Amygdala (tissue), 56 donors: ENCODE measurements at places on chromosomes 4 and X.

DNA sequence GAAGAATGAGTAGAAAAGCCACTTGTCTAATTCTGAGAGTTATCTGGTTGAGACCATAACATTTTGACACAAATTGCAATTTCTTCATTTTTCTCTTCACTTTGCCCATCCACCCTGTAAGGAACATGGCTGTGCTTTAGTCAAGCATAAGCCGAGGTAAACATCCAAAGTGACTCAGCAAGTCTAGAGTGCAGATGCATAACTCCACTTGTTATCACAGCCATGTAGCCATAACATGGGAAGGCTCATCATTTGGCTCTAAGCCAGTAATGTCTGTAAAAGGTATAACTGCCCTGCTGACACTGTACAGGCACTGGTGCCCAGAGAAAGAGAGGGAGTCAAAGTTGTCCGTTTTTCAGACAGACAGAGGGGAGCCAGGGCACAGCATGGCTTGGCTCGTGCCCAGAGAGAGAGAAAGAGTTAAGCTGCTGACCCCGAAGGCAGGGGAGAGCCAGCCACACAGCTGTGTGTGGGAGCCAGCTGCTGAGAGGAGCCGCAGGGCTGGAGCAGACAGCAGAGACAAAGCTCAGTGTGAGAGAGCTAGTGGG, 76.9 kb upstream of the EXOC1L start:
- DNase-seq = no peak

GRCh38 chr4:150886597-150886996, 128.5 kb downstream of the LRBA start:
- DNase-seq = no peak

GRCh38 chr4:142292231-142292630, 553.9 kb downstream of the INPP4B start:
- DNase-seq = no peak

- no peak for DNase-seq
Measured at GRCh38 chr4:99144070-99144469, at the start of gene ADH4. ADH4 (minus strand) TSS chr4:99144297; CDS start chr4:99144222, 75 bp downstream.

DNA sequence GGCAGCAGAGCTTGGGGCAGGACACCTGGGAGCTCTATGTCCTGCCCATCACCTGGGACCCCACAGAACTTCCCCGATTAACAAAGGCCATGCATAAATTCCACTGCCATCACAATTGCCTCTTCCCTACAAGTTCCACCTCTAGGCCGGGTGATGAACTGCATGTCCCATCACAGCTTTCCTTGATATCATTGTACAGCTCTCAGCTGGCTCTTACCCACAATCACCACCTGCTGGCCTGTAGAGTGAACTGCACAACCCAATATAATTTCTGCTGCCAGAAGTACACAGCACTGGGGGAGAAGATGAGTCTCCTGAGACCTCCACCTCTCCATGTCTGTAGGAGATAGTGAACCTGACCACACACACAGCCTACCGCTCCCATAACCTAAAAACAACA, 285.0 kb upstream of the AADAT start:
- DNase-seq = no peak
